ENCODE measurements at places on chromosomes 7 and 10.

DNA sequence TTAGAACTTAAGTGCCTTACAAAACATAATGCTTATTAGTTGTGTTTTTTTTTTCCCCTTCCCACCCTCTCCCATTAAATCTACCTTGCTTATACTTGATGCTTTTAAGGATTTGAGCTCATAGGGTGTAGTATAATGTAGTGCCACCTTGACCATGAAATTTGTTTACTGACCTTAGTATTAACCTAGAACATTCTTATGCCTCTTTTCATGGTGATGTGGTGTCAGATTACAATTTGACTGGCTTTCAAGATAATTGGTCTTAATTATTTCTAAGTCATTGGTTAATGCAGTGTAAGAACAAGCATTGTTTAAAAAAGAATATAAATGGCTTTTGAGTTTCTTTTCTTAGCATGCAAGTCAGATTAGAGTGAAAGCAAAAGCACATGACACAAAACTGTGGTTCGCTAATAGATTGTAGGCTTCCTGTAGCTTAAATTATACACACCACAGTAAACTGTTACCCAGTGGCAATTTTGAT, 61.8 kb downstream of the ADD3 start:
- DNase-seq = peak; percentile 22

- no peak for DNase-seq
Observed at GRCh38 chr7:155947051-155947450, 134.8 kb upstream of the SHH start.

GRCh38 chr10:44467090-44467489, 82.2 kb upstream of the CXCL12 start:
- no peak for DNase-seq

GRCh38 chr7:151586531-151587260, 67.0 kb upstream of the RHEB start:
- no peak for DNase-seq

DNA sequence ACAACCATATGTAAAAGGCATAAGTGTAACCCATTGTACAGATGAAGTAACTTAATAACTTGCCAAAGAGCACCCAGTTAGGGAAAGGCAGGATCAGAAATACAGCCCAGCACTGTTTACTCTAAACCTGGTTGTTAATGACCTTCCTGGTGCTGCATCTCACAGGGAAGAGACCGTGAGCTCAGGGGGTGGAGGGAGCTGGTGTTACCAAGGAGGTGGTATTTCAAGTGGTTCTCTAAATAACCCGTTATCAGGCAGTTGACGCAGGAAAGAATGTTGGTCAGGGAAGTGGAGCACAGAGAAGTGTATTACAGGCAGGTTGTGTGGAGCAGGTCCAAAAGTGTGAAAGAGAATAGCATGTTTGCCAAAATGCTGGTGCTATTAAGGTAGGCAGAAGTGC, 4.4 kb upstream of the ST7 start:
- DNase-seq = no peak

DNA sequence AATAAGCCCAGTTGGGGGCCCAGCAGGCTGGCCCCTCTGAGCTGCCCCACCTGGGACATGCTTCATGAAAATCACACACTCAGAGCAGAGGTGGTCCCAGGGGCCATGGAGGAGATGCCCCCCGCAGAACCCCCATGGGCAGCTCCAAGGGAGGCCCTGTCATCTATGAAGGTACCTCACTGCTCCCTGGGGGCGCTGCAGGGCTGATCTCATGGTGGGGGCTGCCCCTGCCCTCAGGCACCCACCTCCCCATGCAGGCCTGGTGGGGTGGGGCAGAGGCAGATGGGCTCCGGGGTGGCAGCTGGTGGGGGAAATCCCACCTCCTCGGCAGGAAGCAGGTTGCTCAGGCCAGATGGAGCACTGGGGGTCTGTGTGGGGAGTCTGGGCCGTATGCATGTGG, 60.5 kb downstream of the YKT6 start:
- DNase-seq = no peak

DNA sequence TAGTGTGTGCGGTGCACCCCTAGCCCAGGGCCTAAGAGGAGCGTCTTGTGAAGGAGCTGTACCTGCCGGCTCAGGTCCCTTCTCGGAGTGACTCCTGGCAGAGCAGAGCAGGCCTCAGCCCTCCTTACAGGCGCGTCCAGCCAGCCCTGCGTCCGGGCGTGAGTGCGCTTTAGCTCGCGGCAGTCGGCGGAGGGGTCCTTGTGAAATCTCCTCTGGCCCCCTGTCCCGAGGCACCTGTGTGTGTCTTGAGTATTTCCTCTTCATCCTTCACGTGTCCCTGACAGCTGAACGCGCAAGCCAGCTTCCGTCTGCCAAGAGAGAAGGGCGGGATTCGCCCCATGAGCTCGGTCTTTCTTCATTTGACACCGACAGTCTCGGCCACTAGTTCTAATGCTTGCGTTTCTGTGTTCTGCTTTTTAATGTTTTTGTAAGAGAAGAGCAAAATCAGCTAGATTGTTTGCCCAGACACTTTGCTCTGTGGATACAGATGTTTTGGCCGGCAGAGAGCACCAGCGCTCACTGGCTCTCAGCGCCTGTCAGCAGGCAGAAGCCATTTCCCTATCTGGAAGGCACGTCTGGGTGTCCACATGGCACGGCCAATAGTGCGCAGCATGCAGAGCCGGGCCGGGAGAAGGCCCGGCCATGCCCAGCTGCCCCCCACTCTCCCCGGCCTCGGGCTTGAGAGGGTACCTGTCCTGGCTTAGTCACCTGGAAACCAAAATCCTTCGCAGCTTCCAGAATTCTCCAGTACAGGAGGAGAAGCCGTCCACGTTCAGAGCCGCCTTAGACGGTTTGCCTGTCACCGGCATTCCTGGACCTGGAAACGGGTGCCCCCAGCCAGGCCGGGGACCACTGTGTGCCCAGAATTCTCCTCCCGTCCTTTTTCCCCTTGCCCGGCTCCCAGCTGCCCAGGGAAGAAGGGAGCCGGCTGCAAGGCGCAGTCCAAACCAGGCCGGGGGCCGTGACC, 7.0 kb downstream of the GET4 start:
- DNase-seq = no peak

DNA sequence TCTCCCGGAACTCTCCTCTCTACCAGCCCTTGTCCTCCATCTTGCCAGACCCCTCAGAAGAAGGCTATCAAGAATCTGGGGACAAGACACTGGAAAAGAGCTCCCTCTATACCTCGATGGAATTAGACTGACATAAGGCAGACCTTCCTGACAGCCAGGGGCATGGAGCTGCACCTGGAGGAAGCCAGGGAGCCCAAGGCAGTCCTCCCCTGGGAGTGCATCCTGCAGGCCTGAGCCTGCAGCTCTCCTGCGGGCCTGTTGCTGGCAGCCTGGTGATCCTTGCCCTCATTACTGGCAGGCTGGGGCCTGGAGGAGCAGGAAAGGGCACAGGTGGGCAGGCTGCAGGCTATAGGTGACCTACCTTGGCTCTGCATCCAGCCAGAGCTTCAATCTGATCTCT, 323.4 kb downstream of the GRID1 start:
- no peak for DNase-seq

- no peak for DNase-seq
Observed at GRCh38 chr7:50867034-50867356, 84.3 kb upstream of the GRB10 start.

DNA sequence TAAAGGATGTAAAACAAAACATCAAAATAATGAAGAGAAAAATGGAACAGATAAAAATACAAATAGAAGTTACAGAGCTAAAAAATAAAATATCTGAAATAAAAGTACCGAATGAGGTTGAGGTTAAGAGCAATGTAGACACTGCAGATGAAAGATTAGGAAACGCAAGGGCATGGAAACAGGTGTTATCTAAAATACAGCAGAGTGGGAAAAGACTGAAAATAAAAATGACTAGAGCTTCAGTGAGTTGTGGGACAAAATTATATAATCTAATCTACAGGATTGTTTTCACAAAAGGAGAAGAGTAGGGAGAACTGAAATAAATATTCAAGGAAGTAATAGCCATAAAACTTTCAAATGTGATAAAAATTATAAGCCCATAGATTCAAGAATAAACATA, 123.8 kb downstream of the PTEN start:
- DNase-seq = no peak

- DNase-seq = no peak
Observed at GRCh38 chr10:13613519-13613918, 26.8 kb downstream of the PRPF18 start.

DNA sequence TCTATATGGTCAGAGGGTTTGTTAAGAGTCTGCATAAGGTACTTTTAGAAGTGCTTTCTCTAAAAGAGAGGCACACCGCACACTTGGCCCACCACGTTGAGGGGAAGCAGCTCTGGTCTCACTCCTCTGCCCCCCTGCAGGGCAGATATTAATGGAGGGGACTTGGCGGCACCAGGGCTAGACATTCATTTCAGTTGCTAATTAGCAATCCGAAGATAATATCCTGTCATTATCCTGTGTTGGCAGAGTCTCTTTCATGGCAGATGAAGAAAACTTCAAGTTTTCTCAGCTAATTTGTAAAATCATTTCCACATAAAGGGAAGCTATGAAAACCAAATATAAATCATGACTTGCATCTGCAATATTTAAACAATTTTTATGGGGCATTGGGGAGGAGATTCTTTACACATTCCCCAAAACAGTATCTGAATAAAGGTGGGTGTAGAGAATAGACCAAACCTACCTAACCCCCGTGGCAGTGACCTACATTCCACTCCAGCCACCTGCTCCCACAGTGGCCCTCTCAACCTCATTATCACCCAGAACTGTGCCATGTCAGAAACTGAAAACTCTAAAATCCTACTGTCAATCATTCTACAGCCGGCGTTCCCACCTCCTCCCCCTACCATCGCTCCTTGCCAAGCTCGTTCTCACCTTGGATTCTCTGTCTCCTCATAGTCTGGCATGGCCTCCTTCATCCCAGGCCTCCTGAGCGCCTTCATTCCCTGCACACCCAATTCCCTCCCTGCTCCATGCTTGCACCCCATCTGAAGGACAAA, 54.1 kb upstream of the STK17A start:
- no peak for DNase-seq

- no peak for DNase-seq
Observed at GRCh38 chr10:22420787-22421517, 75.7 kb downstream of the SPAG6 start.

- DNase-seq = no peak
Observed at GRCh38 chr10:48383393-48383792, 76.9 kb downstream of the MAPK8 start.

DNA sequence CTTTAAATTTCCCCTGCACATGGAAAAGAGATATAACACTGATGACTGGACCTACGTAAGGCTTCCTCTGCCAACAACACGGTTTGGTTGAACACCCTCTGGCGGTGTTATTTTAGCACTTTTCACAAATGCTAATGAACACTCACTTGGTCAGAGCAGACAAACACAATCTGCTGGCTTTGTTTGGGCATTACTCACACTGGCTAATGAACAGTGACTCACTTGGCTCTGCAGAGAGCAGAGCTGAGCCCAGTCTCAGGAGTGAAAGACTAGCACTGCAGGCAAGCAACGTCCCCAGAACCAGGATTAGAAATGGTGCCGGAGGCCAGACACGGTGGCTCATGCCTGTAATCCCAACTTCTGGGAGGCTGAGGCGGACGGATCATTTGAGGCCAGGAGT, 430.8 kb downstream of the PLXNA4 start:
- no peak for DNase-seq

DNA sequence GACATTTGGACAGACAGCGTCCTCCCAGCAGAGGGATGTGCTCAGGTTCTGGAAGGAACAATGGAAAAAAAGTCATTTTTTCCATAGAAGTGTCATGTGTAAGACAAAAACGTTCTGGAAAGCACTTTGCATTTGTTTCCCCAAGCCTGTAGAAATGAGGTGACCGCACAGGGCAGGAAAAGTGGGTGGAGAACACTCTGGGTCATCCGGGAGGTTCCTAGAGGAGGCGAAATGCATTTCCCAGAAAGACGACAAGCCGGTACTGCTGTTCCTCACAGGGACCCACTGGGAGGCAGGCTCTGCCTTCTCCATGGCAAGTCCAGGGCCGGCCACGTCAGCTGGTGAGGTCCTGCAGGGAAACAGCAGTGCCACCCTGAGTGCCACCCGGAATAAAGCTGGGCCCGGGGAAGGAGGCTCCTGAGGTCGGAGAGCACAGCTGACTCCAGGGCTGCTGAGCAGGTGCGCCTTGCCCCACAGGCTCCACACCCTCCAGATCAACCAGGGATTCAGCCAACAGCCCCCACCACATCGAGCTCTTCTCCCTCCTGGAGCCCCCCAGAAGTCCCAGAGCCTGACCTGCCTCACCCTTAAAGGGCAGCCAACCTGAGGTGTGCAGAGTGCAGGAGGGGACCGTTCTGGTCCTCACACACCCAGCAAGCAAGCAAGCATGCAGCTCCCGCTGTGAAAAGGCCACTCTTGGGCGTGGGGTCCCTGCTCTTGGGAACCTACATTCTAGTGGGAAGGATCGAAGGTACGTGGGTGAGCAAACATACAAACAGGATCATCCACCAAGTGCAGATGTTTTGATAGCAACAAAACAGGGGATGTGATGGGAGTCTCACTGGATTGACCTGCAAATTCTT, 28.8 kb upstream of the INPP5A start:
- no peak for DNase-seq

DNA sequence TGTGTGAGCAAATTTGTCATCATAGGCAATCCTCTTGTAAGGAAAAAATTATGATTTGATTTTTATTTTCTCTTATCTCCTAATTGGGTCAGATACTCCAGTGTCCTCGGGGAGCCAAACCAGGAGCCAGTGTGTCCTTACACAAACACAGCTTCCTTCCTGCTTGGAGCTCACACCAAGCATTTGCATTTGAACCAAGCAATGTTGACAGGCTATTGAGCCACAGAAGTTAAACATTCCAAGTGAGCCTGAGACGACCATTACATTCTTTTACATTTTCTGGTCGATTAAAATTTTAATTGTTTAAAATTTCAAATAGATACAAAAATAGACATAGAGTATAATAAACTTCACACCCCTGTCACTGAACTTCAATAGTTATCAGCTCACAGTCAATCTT, 194.8 kb downstream of the CFTR start:
- DNase-seq = no peak

DNA sequence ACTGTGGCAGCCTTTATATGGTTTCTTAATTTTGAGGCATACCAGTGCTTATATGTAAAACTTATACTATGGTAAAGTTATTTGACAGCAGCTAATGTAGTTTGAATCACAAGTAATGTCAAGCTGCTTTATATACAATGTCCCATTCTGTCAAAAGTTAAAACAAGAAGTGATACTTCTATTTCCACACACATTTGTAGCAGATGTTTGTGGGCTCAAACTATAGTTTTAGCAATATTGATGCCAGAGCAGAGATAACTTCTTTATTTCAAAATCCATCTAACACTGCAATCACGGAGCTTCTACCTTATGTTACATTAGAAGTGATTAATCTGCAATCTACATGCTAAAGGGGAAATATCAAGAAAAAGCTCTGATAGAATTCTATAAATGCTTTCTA, 149.6 kb downstream of the ADK start:
- DNase-seq = no peak

GRCh38 chr7:116834815-116835504, 27.4 kb upstream of the CAPZA2 start:
- no peak for DNase-seq

GRCh38 chr10:126147866-126148587, 240.2 kb downstream of the ADAM12 start:
- DNase-seq = no peak
